NCI-H526 (cell line): ENCODE measurements at places on chromosomes 3 and 15.

DNA sequence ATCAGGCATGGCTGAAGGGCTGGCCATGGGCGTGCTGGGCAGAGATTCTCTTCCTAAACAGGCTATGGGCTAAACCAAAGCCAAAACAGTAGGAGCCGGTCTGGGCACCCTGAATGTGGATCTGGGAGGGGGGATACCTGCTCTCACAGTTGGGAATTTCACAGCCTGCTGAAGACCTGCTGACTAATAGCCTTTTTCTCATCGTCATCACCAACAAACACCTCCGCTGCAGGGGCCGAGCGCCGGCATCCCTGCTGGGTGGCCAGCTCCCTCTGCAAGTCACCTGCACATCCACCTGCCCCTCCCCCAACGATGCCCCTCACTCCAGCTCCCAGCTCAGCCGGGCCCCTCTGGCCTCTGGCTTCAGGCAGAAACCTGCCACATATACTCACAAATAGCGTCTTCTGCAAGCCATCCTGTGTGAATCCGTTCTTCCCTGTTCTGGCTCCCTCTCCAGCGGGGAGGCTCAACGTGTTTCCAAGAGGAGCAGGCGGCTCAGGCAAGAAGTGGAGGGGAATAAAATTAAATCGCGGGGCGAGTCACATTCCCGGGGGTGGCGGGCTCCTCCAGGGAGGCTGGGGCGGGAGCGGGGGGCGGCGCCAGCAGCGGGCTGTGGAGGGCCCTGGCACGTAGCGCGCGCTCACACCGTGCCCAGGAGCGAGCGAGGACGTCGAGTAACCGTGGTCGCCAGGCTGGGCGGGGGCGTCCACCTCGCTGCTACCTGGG is 466 bp downstream of the IQSEC1 start:
- no peak for DNase-seq

DNA sequence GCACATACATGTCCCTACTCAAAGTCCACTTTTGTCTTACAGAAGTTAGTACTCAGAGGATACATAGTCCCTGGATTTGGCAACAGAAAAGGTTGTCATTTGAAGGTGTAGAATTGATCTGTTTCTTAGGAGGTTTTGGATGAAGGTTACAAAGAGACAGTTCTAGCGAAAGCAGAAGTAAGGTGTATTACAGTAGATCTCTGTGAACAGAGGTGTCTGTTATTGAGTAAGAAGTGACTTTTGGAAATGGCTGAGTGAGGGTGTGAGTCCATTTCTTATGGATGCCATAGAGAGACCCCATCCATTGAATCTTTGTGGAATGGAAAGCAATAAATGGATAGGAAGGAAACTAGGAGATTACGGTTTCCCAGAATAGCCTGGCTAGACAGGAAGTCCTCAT is 5.6 kb downstream of the ZNF662 start:
- DNase-seq, result no peak

DNA sequence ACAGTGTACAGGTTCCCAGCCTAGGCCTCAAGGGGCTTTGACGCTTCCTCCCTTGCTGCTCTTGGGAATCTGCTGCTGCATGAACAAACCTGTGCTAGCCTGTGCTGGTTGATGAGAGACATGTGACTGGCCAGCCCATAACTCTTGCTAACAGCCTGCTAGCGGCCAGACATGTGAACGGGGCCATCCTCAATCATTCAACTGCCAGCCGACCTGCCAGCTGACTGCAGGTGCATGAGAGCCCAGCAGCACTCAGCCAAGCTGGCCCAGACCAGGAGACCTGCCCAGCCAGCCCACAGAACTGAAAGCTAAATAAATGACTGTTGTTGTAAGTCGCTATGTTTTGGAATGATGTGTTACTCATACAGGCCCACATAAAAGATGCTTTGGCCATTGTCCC is 82.4 kb upstream of the DLG1 start:
- DNase-seq, result no peak

DNA sequence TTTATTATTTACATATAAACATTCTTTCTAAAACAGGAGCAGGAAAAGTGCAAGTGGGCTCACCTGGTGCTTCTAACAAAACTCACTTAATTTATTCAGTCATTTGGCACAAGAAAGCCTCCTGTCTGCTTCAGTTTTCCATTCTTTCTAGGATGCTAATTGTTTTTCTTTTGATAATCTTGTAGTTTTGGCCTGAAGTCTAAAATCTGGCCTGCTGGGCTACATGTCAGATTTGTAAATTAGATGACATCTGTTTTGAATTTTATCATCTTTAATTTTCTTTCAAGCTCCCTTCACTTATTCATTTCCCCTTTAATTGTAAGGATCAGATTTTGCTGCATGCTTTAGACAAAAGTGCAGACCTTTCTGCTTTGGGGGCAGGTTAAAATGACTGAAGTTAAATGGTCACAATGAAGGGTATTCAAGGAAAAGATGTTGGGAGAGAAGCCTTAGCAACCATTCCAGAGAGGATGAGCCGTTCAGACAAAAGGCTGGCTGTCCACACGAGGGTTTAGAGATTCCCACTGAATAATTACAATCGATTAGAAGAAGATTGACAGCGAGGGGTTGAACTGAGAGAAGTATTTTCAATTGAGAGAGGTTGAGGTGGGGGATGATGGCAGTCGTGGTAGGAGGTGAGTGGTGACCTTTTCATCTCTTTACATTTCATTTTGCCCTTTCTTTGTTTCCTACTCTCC is 59.9 kb upstream of the PTX3 start:
- DNase-seq, result no peak
